ENCODE measurements at places on chromosomes 5 and 9.

DNA sequence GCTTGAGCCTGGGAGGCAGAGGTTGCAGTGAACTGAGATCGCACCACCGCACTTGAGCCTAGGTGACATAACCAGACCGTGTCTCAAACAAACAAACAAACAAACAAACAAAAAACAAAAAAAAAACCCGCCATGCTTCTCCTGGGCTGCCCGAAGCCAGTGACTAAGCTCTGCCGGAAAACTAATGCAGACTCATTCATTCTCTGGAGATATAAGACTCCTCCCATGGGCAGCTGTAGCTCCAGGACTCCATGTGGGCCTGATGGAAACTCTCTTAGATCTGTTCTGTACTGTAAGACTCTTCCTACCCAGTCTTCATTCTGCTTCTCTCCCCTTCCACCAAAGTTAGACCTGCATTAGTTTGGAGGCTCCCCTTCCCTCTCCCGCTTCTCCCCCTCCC is 11.1 kb downstream of the GLDC start:
- no peak for DNase-seq

- no peak for DNase-seq
Measured at GRCh38 chr5:122877518-122877917, 32.1 kb downstream of the SNX24 start.

- DNase-seq = no peak
Measured at GRCh38 chr9:93810028-93810971, 144.9 kb downstream of the BARX1 start.

DNA sequence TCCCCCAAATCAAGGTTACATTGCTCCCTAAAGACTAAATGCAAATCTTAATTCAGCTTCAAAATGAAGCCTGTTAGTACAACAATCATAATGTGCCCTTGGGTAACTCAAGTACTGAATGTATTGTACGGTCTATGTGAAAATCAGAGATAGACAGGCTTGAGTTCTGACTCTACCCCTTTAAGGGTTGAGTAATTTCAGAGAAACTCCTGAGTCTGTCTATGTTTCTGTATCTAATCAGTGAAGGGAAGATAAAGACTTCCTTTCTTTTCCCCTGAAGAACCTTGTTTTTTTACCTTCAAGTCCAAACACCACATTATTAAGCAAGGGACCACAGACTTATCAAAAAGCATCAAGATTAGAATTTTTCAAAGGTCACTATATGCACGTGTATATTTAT is 108.2 kb downstream of the MPDZ start:
- no peak for DNase-seq

DNA sequence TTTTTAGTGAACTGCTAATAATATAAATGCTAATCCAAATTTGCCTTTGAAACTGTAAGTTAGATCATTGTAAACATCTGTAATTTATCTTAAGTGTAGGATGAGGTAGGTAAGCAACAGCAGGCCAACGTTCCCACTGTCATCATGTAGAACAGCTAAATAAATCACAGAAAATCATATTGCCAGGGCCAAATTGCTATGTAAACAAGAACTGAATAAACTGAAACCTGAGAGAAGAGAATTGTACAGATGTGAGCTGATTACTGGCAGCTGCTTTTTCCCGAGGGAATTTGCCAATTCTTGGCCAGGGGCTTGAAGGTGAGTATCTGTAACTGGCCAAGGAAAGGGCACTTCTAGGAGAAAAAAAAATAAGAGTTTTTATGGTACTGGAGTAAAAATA is 97.6 kb downstream of the CDH10 start:
- no peak for DNase-seq

DNA sequence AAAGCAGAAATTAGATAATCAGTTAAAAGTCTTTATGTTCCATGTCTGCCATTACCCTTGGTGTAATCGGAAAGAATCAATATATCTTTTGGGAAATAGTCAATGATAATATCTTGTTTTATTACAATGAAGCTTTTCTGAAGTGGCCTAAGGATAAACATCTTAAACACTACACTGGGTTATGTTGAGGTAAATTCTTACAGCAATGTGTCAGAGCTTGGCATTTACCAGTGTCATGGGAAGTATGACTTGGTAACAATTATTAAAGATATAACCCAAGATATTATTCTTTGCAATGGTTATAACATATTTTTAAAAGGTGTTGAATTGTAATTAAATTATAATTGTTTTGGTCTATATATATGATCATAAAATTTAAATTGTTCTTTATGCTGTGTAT is 84.7 kb downstream of the CFAP95 start:
- no peak for DNase-seq

DNA sequence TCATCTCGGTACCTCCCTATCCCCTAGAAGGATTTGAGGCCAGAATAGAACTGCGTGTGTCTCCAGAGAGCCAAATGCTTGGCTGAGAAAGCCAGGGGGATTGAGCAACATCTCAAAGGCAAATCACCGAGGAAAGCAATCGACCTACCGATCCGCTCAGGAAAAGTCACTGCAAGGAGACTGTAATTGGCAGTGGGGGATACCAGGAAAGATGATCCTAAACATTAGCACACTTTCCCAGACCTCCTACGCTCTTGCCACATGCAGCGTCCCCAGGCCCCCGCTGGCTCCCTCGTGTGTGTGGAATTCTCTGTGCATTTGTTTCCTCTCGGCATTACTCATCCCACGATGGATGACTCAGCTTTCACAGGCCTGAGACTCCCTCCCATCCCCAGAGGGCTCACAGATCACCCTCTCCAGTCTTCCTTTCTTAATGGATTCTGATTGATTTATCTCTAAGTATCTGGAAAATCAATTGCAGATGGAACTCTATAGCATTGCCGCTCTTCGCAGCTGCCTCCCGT is 82.2 kb upstream of the ICE1 start:
- DNase-seq = no peak

All from right lung (tissue), 10 donors.